Effector CD8-positive, alpha-beta T cell (primary cell): ENCODE measurements at places on chromosomes 3 and 15.

DNA sequence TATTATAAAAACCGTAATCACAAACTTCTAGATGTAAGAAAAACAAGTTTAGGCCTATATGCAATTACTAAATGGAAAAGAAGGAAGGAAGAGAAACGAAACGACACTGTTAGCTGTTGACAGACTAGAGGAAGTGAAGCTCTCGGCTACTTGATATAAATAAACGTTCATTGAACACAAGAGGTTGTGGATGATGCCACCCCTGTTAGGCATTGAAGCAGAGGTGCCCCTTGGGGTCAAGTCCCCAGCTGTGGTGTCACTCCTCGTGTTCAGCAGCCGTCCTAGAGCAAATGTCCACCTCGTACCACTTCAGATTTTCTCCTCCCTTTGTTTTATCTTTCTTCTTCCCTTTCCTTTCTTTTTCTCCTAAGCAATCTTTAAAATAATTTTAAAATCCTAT lies 146.5 kb upstream of the UBE2E1 start:
- DNase-seq = no peak

DNA sequence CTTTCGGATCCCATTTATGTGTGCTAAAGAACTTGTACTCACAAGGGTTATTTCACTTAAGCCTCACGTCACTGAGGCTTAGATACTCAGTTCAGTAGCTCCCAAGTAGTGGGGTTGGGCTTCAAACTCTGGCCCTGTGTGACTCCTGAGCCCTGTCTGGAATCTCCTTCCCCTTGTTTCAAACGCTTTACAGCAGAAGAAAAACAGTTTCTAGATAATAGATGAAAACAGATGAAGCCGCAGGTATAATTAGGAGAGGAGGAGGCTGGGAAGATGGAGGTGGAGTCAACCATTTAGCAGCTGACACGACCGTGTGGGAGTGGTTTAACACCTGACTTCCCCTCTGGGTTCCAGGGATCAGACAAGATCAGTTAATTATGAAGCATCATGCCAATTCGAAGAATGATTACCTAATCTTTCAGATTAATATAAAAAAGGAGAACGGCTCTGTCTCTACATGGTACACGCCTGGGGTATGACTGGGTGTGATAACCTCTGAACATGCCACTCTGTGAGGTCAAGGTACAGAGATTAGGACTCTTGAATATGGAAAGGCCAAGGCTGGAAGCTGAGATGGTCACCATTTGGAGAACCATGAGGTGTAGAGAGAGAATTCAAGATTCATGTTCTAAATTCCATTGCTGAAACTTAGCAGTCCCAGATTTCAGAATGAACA lies 31.1 kb downstream of the TPM1 start:
- DNase-seq = no peak

- DNase-seq = no peak
These were observed 37.7 kb upstream of the FGD5 start for GRCh38 chr3:14780927-14781507.

DNA sequence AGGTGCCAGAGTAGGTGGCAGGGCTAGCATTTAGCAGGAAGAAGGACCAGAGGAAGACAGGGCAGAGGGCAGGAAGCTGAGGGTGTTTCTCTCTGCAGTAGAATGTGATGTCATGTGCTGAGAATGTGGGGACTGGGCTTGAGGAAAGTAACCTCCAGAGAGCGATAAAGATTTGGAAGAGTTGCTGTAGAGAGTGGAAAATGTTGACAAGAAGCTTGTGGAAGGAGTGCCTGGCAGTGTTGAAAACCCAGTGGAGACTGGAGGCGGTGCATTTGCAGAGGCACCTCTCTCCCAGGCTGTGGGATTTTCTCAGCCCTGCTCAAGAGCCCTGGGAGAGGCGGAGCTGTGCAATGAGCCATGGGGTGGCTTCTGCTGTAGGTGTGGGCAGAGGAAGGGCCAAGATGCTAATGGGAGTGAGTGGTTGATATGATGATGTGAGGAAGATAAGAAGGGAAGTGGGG lies 54.8 kb downstream of the MESD start:
- no peak for DNase-seq

GRCh38 chr3:29143151-29143550 lies 137.7 kb upstream of the RBMS3 start:
- no peak for DNase-seq

DNA sequence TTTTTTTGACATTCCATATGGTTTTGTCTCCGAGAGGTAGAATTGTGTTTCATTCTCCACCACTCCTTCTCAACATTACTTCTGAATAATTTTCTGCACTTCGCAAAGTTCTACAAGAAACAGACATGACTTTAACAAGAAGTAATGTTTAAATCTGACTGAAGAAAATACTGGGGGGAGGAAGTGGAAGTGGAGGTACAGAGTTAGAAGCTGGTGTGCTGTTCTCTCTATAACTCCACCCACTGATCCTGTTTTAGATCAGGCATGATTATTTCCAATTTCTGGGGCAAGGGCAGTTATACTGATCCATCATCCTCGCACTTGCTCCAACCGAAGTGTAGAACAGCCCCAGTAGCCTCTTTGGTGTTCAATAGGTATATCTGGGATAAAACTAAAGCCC lies 9.2 kb upstream of the MCCC1 start:
- DNase-seq = no peak

DNA sequence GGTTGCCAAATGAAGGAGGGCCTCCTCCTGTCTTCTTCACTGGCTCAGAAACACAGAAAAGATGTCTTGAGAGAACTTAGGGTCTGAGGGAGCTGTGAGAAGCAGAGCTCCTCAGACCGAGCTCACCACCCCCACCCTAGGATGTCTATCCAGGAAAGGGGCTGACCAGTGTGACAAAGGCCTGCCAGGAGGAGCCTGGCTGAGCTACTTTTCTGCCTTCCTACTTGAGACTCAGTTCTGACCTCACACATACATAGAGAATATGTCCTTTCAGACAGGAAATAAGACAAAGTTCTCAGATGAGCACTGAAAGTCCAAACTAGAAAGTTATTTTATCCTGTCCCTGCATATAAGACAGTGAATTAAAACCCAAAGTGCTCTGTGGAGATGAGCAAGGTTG lies 54.5 kb downstream of the KIF9 start:
- no peak for DNase-seq

DNA sequence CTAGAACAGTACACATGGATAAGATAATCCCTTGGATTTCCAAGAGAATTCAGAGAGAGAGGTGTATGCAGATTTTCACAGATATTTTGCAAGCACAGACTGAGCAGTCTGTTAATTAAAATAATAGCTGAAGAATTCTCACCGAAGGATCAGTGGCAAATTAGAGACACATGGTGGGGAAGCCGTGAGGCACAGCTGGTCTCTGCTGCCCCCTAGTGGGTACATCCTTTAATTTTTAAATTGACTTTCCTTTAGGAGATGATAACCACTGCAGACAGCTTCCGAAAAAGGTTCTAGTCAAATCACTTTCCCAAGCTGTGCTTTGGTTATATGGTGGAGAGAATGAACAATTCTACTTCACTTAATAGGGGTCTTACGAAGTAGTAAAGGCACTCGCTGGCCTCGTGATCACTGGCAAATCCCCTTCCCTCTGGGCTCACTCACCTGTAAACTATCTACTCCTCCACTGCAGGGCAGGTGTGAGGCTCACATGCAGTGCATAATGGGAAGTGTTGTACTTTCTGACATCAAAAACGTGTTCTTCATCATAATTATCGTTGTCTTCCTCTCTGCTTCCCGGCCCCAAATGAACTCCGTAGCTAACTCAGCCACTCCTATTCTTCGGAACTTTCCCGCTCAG lies 19.5 kb downstream of the MESD start:
- peak; percentile 25 for DNase-seq

DNA sequence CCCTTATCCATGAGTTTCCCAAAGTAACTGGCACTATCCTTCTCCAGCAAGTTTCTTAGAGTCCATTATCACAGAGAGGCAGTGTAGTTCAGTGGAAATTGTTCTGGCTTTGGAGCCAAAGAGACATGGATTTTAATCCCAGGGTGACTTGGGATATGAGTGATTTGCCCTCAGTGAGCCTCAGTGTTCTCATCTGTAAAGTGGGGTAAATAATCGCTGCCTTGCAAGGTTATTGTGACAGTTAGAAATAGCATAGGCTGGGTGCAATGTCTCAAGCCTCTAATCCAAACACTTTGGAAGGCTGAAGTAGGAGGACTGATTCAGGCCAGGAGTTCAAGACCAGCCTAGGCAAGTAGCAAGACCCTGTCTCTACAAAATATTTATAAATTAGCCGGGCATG lies 30.0 kb downstream of the DAPK2 start:
- DNase-seq = no peak

DNA sequence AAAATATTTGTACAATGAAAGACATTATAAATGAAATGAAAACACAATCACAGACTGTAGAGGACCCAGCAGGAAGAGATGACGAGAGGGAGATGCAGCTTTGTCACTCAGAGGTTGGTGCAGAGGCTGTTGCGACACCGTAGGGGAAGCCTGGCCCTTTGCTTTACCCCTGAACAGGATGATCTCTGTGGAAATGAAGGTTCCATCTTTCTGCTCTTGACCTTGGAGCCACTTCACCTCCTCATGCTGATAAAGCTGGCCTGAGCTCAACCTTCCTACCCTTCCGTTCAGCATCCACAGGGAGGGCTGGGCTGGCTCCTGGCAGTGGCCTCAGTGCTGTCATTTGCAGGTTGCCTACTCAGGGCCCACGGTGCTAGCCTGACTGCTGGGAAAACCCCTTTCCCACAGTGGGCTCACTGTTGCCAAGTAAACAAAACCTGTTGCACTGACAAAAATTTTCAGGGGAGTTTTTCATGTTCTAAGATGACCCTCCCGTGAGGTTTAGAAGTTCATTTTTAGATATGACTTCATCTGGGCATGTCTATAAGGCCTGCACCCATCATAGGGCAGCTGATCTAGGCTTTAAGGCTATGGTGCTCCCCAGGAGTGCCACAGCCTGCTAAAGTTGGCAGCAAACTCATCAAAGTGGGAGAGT lies 3.0 kb upstream of the CD80 start:
- no peak for DNase-seq

- no peak for DNase-seq
These were observed 16.6 kb downstream of the CHCHD6 start for GRCh38 chr3:126720596-126720995.

DNA sequence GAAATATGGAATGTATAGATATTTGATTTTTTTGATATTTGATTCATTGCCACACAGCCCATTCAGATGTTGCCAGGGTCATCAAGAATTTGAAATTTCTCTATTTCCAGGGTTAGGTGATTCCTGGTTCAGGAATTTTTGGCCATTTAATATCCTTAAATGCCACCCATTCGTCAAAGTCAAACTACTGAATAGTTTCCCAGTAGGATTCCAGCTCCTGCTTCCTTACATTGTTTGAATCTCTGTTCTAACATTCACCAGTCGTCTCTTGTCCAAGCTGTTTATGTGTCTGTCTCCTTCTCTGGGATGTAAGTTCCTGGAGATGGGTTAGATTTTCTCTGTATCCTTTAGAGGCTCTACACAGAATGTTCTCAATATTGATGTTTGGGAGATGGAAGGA lies 124.9 kb upstream of the TLE3 start:
- DNase-seq = no peak

DNA sequence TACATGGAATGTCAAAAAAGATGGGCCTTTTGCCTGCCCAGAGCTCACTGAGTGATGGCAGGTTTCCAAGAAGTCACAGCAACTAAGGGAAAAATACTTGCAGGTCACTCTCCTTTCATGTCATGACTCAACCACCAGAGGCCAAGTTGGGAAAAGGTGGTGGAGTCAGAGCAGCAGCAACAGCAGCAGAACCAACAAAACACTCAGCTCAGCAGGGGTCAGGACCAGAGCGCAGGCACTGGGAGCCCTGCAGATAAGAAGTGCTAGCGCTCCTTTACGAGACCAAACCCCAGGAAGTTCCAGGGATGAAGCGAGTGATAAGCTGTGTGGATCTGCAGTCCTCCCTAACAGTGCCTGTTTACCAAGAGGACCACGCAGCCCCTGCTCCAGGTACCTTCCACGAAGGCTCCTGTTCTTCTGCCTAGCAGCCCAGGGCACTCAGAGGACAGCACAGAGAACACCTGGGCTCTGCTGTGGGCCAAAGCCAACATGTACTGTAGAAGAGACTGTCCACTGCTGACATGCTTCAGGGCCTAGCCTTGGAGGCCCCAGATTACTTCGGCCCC lies 26.0 kb downstream of the POC1A start:
- no peak for DNase-seq

DNA sequence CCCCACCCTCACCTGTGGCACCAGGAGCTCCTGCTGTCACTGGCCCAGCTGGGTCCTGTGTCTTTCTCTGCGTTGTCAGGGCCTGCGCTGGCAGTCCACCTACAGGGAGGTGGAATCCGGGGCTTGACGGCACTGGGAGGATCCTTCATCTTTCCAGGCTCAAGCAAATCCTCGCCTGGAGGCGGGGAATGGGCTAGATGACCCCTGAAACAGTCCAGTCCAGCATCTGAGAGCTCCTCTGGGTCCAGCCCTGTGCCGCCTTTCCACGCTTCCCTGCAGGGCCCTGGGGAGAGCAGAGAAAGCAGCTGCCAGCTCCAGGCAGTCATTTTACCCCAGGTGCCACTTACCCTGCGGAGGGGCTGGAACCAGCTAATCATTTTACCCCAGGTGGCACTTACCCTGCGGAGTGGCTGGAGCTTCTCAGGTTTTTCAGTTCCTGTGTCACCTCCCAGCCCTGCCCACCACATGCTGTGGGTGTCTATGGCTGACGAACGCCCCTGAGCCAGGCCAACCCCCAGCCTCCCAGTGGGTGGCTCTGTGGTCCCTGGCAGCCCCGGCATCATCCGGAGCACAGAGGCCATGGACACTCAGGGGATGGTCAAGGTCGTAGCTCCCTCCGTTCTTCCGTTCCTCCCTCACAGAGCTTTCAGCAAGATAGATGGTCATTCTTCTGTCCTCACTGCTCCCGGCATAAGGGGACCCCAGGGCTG lies 17.9 kb upstream of the ADIPOQ start:
- DNase-seq = no peak

DNA sequence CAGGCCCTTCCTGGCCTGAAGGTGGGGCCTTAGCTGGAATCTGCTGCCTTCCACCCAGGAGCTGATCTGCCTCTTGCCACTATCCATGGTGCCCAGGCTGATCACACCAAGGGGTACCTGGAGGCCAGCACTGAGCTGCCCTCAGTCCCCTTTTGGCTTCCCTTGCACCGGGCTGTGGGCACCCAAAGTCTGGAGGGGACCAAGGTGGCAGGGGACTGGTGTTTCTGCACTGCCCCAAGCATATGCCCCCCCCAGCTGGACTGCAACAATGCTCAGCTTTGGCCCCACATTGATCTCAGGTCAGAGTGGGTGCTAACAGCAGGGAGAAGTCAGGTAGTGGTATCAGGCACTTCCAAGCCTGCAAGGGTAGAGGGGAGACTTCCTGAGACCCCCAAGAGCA lies 902.6 kb upstream of the EPHA6 start:
- no peak for DNase-seq

- no peak for DNase-seq
These were observed 32.1 kb downstream of the HERC2 start for GRCh38 chr15:28289694-28290463.

GRCh38 chr3:155646669-155647068 lies 98.2 kb downstream of the PLCH1 start:
- no peak for DNase-seq

GRCh38 chr3:66639809-66640356 lies 139.1 kb upstream of the LRIG1 start:
- DNase-seq = no peak

GRCh38 chr3:154431043-154431442 lies 1.1 kb upstream of the GPR149 start:
- DNase-seq = no peak
